ENCODE measurements at places on chromosomes 7 and 10. TPM values are rescaled to one million over a fixed set of nuclear protein-coding genes. Genes with fewer than 3 reads are reported as not detected.
A peak's percentile ranks its signal among the peaks of the same experiment; 100 is the strongest.

Gene SPDYE3
- not detected for total RNA-seq

Gene NEBL
- total RNA-seq, result 3.8 TPM

- no peak overlapping the region for H3K4me3 ChIP-seq
- no peaks in the 10 kb centered on the region for H3K4me1 ChIP-seq
- no peak for DNase-seq
- H3K27me3 ChIP-seq, result no peaks in the 10 kb centered on the region
- H3K27ac ChIP-seq, result no peak overlapping the region
- H3K36me3 ChIP-seq, result peaks cover 4% of the 10 kb centered on the region
Observed at GRCh38 chr10:82910301-82910700, 1035.3 kb downstream of the NRG3 start.

DNA sequence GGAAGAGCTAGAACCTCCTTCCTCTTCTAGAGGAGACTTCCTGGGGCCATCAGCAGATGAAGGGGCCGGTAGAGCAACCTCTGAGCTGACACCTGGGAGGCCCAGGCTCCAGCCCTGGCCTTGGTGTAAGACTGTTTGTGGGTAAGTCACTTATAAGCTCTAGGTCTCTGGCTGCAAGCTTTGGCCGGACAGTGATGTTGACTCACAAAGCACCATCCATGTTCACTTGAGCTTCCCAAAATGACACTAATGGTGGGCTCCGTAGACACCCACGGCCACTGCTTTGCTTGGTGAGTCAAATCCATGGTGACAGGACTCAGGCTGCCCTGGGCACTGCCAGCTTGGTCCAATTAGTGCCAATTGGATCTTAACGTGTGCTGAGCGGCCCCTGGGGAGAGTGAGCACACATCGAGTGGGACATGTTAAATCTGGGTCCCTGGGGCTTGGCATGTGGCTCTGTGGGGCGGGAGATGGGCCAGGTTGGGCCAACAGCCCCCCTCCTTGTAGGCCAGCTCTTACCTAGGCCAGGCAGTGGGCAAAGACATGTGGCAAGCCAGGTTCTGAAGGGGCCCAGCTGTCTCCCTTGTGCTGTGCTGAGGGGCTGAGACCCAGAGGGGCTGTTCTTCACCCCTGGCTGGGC lies 16.7 kb downstream of the NEURL1 start:
- no peaks in the 10 kb centered on the region for H3K36me3 ChIP-seq
- H3K27ac ChIP-seq, result no peak overlapping the region
- no peaks in the 10 kb centered on the region for H3K4me1 ChIP-seq
- DNase-seq, result no peak

DNA sequence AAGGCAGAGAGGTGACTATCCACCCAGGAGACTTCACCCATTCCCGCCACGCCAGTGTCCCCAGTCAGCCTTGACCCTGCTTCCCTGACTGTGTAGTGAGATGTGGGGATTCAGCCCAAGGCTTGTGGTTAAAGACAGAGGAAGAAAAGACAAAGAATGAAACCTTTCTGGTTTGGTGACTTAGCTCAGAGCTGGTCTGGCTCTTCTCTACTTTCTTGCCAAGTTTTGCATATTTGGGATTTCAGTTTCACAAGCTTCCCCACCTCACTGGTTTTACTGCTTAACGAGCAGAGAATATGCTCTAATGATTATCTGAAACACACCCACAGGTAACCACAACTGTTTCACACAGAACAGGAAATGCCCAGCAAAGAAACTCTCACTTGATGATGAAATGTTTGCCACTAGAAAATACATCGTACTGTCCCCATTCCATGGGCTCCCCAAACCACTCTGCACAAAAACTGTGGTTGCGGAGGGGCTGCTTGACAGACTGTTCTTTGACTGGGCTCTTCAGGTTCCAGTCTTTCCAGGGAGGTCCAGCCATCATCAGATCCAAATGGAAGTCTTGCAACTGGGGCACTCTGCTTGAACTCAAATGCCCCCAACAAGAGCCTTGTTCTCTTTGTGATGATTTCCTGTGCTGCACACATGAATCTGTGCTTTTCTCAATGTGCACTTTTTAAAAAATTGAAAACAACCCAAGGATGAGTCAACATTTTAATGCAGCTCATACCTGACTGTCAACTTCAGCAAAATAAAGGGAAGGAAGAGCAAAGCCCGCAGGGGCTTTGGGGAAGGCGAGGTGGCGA lies 95.5 kb downstream of the CTBP2 start:
- no peaks in the 10 kb centered on the region for H3K27me3 ChIP-seq
- peak; percentile 90 for DNase-seq
- H3K36me3 ChIP-seq, result no peaks in the 10 kb centered on the region
- H3K4me3 ChIP-seq, result peak overlapping the region; percentile 27
- peak overlapping the region; percentile 95 for H3K27ac ChIP-seq

GRCh38 chr10:73965890-73966768 lies 31.8 kb upstream of the VCL start:
- peak overlapping the region; percentile 18 for H3K4me3 ChIP-seq
- H3K27me3 ChIP-seq, result no peaks in the 10 kb centered on the region
- peak overlapping the region; percentile 91 for H3K27ac ChIP-seq
- no peaks in the 10 kb centered on the region for H3K4me1 ChIP-seq

GRCh38 chr10:124409696-124410095 lies 9.0 kb downstream of the OAT start:
- H3K36me3 ChIP-seq, result no peaks in the 10 kb centered on the region
- no peak for DNase-seq
- no peak overlapping the region for H3K27ac ChIP-seq

All from breast epithelium (tissue), 4 donors.